Endothelial cell of umbilical vein (primary cell): ENCODE measurements at places on chromosomes 12 and 14.

DNA sequence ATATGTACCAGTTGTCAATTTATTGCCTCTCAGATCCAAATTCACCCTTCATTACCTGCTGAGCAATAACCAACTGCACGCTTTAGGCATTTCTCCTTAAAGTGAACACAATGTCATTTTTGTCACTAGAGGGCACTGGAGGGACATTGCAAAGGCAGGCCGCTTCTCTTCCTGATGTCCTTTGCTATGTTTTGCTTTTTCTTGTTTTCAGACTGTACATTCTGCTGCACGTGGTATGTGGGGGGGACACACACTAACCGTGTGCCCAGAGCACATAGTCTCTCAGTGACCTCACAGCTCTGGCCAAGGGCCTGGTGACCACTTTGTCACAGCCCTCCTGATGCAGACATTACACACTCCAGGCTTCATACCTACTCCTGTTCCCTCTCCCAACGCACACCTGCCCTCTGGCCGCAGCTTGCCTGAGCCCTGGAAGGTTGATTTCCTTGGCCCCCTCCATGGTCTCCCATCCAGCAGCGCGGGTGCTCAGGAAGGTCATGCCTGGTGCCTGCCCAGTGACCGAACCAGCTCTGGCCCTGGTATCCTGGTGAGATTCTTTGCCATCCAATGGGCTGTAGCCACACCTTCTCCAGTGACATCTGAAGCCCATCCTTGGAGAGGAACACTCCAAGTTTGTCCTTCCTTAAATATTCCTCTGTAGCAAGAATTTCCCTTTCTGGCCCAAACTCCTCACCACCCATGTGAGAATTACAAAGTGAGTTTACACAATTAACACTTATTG lies 39.9 kb downstream of the MYO1H start:
- H3K4me1 ChIP-seq: no peaks in the 10 kb centered on the region
- peaks cover 2% of the 10 kb centered on the region for H3K27me3 ChIP-seq
- H3K27ac ChIP-seq: no peak overlapping the region
- peak; percentile 16 for DNase-seq
- no peaks in the 10 kb centered on the region for H3K36me3 ChIP-seq

GRCh38 chr12:13148485-13148847 lies 45.0 kb upstream of the GSG1 start:
- no peaks in the 10 kb centered on the region for H3K27me3 ChIP-seq
- no peak for DNase-seq
- H3K4me3 ChIP-seq: no peak overlapping the region

DNA sequence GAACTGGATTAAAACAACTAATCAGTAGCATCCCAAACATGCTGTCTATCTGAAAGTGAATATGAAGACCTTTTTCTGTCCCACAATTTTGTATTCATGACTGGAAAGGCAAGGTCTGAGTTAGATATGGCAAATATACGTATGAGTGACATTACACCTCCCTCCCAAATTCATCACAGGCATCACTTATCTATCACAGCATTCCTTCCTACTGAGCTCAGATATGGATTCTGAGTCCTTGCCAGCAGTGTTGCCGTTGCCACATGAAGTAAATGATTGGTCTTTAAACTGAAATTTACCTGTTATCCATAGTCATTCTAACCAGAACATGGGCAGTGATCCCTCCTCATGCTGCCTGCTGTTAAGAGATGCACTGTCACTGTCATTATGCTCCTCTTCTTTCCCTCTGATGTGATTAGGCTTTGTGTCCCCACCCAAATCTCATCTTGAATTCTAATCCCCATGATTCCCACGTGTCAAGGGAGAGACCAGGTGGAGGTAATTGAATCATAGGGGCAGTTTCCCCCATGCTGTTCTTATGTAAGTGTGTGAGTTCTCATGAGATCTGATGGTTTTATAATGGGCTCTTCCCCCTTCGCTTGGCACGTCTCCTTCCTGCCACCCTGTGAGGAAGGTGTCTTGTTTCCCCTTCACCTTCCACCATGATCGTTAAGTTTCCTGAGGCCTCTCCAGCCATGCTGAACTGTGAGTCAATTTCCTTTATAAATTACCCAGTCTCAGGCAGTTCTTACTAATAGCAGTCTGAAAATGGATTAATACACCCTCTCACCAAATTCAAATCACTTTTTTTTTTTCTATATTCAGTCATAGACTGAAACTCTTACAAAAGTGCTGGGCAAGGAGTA lies 288.4 kb downstream of the NUAK1 start:
- H3K36me3 ChIP-seq: no peaks in the 10 kb centered on the region
- peaks cover 23% of the 10 kb centered on the region for H3K4me1 ChIP-seq
- peak; percentile 48 for DNase-seq
- H3K27me3 ChIP-seq: peaks cover under 1% of the 10 kb centered on the region
- no peak overlapping the region for H3K4me3 ChIP-seq

GRCh38 chr14:73723797-73724661 lies 9.8 kb upstream of the PNMA1 start:
- peak overlapping the region; percentile 98 for H3K27ac ChIP-seq
- H3K36me3 ChIP-seq: peaks cover 45% of the 10 kb centered on the region
- no peaks in the 10 kb centered on the region for H3K27me3 ChIP-seq
- peak; percentile 85 for DNase-seq
- no peak overlapping the region for H3K4me3 ChIP-seq

- no peak overlapping the region for H3K27ac ChIP-seq
- DNase-seq: no peak
- H3K4me1 ChIP-seq: peaks cover 32% of the 10 kb centered on the region
- no peaks in the 10 kb centered on the region for H3K27me3 ChIP-seq
Measured at GRCh38 chr14:51575349-51576116, 76.2 kb upstream of the FRMD6 start.

DNA sequence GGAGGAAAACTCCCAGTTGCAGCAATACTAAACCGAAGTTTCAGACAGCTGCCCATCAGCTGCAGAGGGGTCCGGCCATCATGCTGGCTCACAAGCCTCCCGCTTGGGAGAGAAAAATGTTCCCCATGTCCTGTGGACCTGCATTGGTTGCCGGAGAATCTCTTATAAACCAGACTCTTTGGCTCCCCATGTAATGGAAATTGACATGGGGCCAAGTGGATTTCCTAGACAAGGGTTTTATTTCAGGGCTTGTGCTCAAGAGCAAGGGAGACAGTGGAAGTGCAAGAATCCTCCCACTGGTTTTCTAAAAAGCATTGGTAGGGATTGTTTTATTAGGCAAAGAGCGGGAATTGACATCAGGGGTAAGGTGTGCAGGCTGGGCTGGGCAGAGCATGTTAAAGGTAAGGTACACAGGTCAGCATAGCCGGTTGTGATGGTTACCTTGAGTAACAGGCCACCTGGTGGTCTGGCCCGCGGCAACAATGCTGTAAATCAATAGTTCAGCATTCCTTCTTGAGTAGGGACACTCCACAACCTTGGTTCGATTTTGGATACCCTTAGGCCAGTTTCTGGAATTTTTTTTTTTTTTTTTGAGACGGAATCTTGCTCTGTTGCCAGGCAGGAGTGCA lies 135.4 kb downstream of the UNC79 start:
- no peak overlapping the region for H3K27ac ChIP-seq
- no peaks in the 10 kb centered on the region for H3K4me1 ChIP-seq

DNA sequence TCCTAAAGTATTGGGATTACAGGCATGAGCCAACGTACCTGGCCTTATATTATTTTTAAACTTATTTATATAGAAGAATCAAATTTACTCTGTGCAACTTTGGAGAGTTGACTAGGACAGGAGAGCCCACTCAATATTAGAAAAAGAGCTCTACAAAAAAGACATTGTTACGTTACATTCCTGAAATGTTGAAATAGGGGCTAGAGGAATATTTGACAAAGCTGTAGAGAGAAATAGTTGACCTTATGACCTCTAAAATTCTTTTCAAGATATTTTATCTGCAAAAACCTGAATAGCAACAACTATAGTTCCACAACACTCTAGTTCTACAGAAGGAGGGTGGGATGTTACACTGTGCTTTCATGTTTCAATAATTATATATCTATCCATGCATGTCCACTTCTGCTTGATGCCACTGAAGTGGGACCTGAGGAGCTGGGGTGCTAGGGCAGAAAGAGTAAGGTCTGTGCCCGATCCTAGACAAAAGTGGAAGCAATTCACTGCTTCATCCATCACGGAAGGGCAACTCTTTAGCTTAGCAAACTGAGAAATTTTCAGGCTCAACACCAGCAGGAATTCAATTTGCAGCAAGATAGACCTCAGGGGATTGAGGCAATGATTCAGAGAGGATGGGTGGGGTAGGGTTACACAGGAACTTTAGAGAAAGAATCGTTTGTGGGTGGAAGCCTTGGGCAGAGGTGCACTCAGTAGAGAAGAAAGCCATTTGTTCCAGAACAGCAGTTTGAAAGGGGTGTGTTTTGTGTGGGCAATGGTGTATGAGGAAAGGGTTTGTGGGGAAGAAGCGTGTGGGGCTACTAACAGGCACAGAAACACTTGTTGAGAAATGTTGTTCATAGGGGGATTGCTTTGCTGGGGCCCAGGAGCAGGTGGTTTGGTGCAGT lies 16.0 kb upstream of the RNASE10 start:
- H3K4me1 ChIP-seq: peaks cover 7% of the 10 kb centered on the region
- no peaks in the 10 kb centered on the region for H3K36me3 ChIP-seq
- no peak overlapping the region for H3K27ac ChIP-seq
- no peaks in the 10 kb centered on the region for H3K27me3 ChIP-seq

- no peaks in the 10 kb centered on the region for H3K4me1 ChIP-seq
- DNase-seq: no peak
- H3K27ac ChIP-seq: no peak overlapping the region
- H3K36me3 ChIP-seq: no peaks in the 10 kb centered on the region
- H3K27me3 ChIP-seq: no peaks in the 10 kb centered on the region
- no peak overlapping the region for H3K4me3 ChIP-seq
Measured at GRCh38 chr14:39203659-39204606, 28.9 kb downstream of the PNN start.

- peaks cover 3% of the 10 kb centered on the region for H3K36me3 ChIP-seq
- H3K4me3 ChIP-seq: no peak overlapping the region
- DNase-seq: peak; percentile 20
- no peak overlapping the region for H3K27ac ChIP-seq
- no peaks in the 10 kb centered on the region for H3K4me1 ChIP-seq
- H3K27me3 ChIP-seq: no peaks in the 10 kb centered on the region
Measured at GRCh38 chr12:4526923-4527546, 11.7 kb upstream of the RAD51AP1 start.

DNA sequence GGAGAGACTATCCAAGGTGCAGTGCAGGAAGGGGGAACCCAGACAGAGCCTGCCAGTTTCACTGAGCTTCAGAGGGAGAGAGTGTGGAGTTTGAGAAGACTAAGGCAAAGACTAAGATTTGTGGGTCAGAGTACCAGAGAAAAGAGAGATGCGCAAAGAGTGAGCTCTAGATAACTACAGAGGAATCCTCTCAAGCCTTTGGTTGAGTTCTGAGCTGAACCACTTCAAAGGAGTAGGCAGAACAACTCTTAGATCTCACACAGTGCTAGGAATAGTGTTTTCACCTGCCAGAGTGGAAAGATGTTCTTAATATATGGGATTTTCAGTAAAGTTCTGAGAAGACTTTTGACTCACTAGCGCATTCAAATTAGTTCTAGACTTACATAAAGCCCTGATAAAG lies 10.7 kb upstream of the M6PR start:
- no peaks in the 10 kb centered on the region for H3K36me3 ChIP-seq
- no peak overlapping the region for H3K4me3 ChIP-seq
- no peaks in the 10 kb centered on the region for H3K27me3 ChIP-seq
- DNase-seq: no peak
- H3K27ac ChIP-seq: no peak overlapping the region

DNA sequence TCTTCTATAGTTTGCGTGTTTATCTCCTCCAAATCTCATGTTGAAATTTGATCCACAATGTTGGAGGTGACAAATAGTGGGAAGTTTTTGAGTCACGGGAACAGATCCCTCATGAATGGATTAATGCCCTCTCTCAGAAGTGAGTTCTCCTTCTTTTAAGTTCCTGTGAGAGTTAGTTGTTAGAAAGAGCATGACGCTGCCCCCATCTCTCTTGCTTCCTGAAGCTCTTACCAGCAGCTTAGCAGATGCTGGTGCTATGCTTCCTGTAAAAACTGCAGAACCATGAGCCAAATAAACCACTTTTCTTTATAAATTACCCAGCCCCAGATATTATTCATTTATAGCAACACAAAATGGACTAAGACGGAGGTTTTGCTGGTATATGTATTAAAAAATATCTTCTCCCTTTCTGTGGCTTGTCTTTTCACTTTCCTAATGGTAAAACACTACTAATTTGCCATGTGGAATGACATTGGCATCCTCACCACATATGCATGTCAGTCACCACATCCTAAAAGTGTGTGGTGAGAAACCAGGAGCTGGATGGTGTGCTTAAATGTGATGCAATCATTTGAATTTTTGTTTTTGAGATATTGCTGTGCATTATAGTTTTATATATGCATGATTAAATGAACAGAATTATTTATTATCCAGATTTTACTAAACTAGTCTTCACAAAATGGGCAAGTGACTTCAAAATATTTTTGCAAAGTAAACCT lies 449.3 kb downstream of the ADAMTS20 start:
- H3K27me3 ChIP-seq: no peaks in the 10 kb centered on the region
- H3K27ac ChIP-seq: no peak overlapping the region
- DNase-seq: no peak
- H3K4me1 ChIP-seq: no peaks in the 10 kb centered on the region
- no peak overlapping the region for H3K4me3 ChIP-seq

DNA sequence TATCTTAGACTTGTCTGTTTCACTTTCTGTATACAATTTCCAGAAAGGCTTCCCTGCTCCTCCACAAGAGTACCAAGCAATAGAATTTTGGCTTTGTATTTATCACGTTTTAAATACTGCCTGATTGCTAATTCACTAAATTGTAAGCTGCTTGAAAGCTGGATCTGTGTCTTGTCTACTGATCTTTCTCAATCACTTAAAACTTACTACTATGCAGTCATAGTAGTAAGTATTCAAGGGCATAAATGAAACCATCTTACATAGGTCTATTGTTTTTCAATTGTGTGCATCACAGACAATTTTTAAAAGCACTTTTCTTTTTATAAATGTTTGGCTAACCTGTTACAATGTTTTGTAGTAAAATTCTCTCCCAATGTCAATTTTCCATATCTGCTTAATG lies 1.2 kb upstream of the GLIPR1L2 start:
- no peaks in the 10 kb centered on the region for H3K27me3 ChIP-seq
- no peak overlapping the region for H3K4me3 ChIP-seq
- H3K4me1 ChIP-seq: peaks cover 29% of the 10 kb centered on the region
- H3K27ac ChIP-seq: peak overlapping the region; percentile 33
- DNase-seq: peak; percentile 9
- H3K36me3 ChIP-seq: no peaks in the 10 kb centered on the region
